ENCODE measurements at places on chromosomes 2 and 18.

DNA sequence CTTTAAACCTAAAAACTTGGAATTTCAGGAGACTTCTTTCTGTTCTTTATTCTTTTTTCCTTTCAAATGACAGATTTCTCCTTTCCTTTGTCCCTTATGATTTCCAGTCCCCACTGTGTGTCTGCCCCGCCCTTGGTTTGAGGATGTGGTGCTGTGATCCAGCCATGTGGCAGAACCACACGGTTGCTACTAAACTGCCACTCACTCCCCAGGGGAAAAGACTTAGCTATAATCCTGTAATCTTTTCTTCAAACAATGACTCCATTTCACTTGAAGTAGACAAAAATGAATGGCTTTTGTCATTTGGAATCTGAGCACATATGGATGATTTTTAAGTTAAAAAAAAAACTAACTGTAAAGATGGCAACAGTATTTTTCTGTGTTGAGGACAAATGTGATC lies 76.2 kb upstream of the STAM2 start:
- DNase-seq: no peak

DNA sequence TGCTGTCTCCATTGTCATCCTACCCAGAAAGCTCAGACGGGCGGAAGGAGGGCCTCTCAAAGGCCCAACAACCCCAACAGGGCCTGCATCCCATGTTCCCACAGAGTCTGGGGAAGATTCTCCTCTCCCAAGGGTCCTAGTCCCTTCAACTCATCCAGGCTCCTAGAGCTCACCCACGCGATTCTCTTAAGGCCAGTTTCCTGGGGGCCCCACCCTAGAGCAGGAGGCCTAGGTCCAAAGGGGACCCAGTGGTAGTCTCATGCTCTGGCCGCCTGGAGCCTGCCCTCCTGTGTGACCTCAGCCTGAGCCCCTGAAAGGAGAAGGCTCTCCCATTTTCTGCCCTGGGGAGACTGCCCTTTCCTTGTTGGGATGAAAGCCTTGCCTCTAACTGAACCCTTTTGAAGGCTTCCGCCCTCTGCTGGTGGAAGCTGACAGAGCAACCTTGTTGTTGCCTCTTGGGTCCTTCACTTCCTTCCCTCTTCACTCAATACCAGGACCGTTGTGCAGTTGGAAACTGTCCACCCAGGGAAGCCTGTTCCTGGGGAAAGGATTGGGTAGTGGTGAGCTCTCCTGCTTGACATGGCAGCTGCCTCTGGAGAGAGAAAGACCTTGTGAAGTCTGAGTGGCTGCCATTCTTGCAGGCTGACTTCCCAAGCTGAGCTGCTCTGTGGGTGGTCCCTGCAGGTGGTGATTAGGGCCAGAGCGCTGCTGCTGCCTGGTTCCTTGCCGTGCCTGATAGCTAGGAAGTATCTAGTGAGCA lies 86.0 kb upstream of the ALPP start:
- no peak for DNase-seq

- DNase-seq: no peak
Observed at GRCh38 chr2:229852565-229852964, 69.2 kb downstream of the TRIP12 start.

DNA sequence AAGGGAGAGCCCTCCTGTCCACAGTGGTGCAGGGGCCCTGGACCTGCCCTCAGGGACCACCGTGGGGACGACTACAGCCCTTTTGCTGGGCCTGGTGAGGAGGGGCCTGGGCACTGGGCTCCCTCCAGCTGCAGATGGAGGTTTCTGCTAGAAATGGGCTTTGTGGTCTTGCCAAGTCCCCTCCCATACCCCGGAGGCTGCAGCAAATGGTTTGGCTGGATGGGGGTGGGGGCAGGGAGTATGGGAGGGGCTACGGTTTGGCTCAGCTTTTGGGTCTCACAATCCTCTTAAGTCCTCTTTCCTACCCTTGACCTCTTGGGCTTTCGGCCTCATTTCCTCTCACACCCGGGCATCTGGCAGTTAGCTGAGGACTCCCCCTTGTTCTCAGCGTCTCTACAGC lies 21.7 kb downstream of the TET3 start:
- no peak for DNase-seq

GRCh38 chr2:239873656-239874635 lies 151.2 kb downstream of the NDUFA10 start:
- DNase-seq: no peak

DNA sequence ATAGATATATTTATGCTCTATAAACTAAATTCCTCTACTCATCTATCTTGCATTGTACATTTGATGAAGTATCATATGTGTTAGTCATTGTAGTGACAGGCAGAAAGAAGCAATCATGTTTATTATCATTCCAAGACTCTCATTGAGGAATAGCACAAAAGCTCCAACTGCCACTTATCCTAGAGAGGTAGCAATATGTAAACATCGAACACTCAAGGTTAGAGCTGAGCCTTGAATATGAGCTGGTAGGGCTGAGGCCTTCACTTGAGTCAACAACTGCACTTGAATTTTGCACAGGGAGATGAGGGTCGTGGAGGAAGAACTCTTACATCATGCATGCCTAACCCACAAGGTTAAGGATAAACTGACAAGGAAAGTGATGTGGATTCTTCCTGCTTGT lies 900.9 kb downstream of the CPS1 start:
- DNase-seq: no peak

- no peak for DNase-seq
Observed at GRCh38 chr2:58638256-58638805, 397.2 kb upstream of the FANCL start.

DNA sequence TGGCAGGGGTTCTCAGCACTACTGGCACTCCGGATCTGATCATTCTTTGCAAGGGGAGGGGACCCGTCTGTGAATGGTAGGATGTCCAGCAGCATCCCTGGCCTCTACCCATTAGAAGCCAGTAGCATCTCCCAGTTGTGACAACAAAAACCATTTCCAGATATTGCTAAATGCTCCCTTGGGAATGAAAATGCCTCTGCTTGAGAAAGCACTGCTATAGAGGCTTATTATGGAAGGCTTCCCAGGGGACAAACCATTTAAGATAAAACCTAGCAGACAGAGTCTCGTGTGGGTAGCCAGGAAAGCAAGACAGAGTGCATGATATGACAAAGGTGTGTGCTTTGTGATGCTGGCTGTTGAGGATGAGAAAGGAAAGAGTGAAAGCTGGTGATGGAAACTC lies 273.7 kb downstream of the TMX3 start:
- DNase-seq: no peak

- no peak for DNase-seq
Observed at GRCh38 chr2:197121255-197121654, 189.3 kb downstream of the ANKRD44 start.

DNA sequence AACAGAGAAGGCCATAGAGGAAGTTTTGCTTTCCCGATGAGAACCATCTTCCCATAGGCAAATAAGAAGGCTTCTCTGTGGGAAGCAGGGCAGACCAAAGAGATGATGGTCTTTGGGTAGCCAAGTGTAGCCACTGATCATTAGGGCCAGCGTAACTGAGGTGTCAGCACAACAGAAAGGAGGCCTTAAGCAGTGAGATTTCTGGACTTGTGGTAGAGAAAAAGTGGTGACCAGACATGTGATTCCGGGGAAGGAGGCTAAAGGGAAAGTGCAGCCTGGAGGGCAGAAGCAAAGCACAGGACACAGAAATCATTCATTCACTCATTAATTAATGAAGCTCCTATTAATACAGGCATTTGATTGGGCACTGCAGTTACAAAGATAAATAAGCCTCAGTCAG lies 15.4 kb downstream of the EVA1A start:
- no peak for DNase-seq

DNA sequence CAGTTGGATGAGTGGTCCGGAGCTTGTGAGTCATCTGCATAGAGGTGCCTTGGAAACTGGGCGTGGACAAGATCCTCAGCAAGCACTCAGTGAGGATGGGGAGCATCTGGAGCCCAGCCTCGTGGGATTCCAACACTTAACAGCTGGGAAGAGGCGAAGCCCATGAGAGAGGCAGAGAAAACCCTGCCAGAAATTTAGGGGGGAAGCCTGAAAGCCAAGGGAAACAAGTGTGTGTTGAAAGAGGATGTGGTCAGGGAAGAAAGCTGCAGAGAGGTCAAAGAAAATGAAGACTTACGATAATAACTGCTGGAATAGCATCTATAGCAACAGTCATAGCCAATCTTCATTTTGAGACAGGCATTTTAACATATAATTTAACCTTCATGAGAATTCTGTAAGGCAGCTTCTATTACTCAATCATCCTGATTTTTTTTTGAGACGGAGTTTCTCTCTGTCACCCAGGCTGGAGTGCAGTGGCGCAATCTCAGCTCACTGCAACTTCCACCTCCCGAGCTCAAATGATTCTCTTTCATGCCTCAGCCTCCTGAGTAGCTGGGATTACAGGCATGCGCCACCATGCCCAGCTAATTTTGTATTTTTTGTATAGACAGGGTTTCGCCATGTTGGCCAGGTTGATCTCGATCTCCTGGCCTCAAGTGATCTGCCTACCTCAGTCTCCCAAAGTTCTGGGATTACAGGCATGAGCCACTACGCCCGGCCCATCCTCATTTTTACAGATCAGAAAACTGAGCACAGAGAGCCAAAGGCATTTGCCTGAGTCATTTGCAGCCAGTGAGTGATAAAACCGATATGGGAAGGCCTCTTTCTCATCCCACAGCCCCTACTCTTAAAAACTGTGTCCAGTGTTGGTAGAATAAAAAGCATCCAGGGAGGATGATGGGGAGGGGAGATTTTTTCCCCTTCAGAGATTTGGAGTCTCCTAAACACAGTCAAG lies 214.4 kb upstream of the EPAS1 start:
- no peak for DNase-seq

GRCh38 chr2:29620890-29621289 lies 300.5 kb downstream of the ALK start:
- DNase-seq: no peak

- DNase-seq: no peak
Observed at GRCh38 chr2:181407171-181407570, 50.0 kb upstream of the ITGA4 start.

DNA sequence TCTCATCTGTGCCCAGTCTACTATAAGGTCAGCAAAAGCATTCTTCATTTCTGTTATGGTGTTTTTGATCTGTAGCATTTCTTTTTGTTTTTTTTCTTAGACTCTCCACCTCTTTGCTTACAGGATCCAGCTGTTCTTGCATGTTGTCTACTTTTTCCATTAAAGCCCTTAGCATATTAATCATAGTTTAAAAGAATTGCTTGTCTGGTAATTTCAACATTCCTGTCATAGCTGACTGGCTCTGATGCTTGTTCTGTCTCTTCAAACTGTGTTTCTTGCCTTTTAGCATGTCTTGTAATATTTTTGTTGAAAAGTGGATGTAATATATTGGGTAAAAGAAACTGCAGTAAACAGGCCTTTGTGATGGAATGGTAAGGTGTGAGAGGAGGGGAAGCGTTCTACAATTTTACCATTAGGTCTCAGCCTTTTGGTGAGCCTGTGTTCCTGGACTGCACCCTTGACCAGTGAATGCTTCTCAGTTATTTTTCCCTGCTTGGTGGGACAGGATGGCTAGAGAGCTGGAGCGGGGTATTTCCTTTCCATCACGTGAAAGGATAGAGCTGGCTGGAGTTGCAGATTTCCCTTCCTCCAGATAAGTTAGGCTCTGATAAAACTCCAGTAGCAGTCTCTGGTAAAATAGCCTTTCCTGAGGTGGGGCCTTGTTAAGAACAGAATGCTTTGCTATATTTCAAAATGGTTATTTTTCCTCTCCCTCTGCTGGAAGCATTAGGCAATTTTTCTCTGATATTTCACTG lies 65.4 kb downstream of the PLA2R1 start:
- DNase-seq: no peak

GRCh38 chr2:218375212-218375611 lies 6.9 kb upstream of the SLC11A1 start:
- DNase-seq: no peak

DNA sequence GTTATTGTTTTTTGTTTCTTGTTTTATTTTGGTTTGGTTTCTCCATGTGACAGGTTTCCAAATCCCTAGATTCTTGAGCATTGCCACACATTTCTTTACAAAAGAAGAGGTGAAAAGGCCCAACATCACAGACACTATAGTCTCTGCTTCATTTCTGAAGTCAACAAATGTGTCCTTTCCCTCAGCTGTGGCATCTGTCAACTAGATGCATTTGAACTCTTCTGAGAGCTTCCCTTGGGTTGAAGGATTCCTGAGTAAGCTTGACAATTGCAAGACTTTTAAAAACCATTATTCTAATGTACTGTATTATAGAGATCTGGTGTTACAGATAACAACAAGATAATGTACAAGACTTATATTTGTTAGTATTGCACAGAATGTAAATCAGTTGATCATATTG lies 703.3 kb upstream of the PKDCC start:
- no peak for DNase-seq

GRCh38 chr2:44291281-44292248 lies 16.3 kb downstream of the SLC3A1 start:
- DNase-seq: peak; percentile 3

DNA sequence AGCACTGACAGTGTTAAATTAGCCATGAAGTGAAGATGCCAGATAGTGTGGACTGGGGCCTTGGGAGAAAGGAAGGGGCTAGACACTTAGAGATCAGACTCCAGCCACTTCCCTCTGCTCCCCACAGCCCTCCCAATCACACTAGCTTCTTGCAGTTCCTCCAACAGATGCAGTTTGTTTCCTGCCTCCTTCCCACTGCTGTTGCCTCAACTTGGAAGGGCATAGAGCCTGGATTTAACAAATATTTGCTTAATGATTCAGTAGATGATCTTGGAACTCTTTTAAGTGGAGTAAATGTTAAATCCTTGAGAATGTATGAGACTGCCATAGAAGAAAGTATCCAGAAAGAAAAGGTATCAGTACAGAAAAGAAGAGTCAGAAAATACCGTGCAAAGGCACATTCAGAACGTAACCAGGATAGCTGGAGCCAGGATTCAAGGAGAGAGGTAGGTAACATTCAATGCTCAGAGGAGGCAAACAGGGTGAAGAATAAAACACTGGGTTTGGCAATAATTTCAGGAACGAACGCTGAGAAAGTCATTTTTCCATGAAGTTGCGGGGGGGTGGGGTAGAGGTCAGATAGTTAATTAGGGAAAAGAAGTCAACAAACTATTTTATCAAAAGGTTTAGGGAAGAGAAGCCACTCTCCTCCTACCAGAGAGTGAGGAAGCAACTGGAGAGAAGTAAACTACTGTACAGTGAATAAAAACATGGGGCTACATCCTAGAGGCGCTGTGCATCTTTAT lies 1.3 kb upstream of the BZW1 start:
- no peak for DNase-seq

- DNase-seq: no peak
Observed at GRCh38 chr2:18959952-18960717, 370.8 kb upstream of the NT5C1B start.

- DNase-seq: no peak
Observed at GRCh38 chr2:74052732-74053710, 68.3 kb downstream of the TET3 start.

- DNase-seq: no peak
Observed at GRCh38 chr2:89000235-89000634, 308.8 kb downstream of the RPIA start.

- DNase-seq: no peak
Observed at GRCh38 chr2:230863442-230864121, 1.2 kb upstream of the ITM2C start.
